Left lung (tissue), 14 donors: ENCODE measurements at places on chromosomes 4 and X. TPM values are rescaled to one million over a fixed set of nuclear protein-coding genes. Genes with fewer than 3 reads are reported as not detected.

- H3K27ac ChIP-seq, result no peak overlapping the region
- no peaks in the 10 kb centered on the region for H3K36me3 ChIP-seq
- H3K4me3 ChIP-seq, result no peak overlapping the region
Measured at GRCh38 chr4:48133669-48134068, 381 bp downstream of the TXK start.

GRCh38 chrX:2484721-2485648, 15.8 kb downstream of the DHRSX start:
- no peaks in the 10 kb centered on the region for H3K27me3 ChIP-seq
- DNase-seq, result peak; percentile 32
- H3K27ac ChIP-seq, result peak overlapping the region; percentile 62
- H3K4me1 ChIP-seq, result no peaks in the 10 kb centered on the region
- H3K4me3 ChIP-seq, result no peak overlapping the region

GRCh38 chr4:177051473-177052060, 258.1 kb upstream of the NEIL3 start:
- H3K36me3 ChIP-seq, result no peaks in the 10 kb centered on the region
- no peak overlapping the region for H3K4me3 ChIP-seq

The PABPC5 gene
- total RNA-seq, result 2.1 TPM

- no peak for DNase-seq
- no peaks in the 10 kb centered on the region for H3K36me3 ChIP-seq
- no peaks in the 10 kb centered on the region for H3K27me3 ChIP-seq
- peaks cover 6% of the 10 kb centered on the region for H3K4me1 ChIP-seq
Measured at GRCh38 chr4:141686879-141687278, 50.5 kb downstream of the IL15 start.

GRCh38 chrX:41621222-41621723, 67.5 kb upstream of the GPR34 start:
- H3K4me3 ChIP-seq, result no peak overlapping the region
- DNase-seq, result no peak
- peaks cover 4% of the 10 kb centered on the region for H3K36me3 ChIP-seq
- H3K27me3 ChIP-seq, result no peaks in the 10 kb centered on the region
- H3K4me1 ChIP-seq, result no peaks in the 10 kb centered on the region

DNA sequence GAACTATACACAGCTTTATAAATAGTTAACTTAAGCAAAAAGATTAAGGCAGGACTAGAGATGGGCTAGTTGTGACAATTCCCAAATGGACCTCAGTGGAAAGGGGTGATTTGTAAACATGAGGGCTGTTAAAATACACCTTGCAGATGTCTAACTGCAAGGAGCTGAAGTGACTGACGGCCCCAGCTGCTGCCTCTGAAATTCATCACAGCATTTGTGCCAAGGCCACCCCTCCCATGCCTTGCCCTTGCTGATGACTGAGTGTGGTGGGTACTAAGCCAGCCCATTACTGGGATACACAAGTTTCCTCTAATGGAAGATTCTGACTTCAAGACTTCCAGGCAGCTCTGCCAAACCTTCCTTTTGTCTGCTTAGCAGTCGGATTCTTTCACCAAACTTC, 23.7 kb upstream of the EGFL6 start:
- no peak overlapping the region for H3K4me3 ChIP-seq
- DNase-seq, result no peak
- H3K27me3 ChIP-seq, result peaks cover 5% of the 10 kb centered on the region
- H3K4me1 ChIP-seq, result no peaks in the 10 kb centered on the region
- no peak overlapping the region for H3K27ac ChIP-seq
- no peaks in the 10 kb centered on the region for H3K36me3 ChIP-seq

The KIAA1210 gene
- 0.06 TPM for total RNA-seq

The MGAT4D gene
- not detected for total RNA-seq

The GATA1 gene
- 0.55 TPM for total RNA-seq

DNA sequence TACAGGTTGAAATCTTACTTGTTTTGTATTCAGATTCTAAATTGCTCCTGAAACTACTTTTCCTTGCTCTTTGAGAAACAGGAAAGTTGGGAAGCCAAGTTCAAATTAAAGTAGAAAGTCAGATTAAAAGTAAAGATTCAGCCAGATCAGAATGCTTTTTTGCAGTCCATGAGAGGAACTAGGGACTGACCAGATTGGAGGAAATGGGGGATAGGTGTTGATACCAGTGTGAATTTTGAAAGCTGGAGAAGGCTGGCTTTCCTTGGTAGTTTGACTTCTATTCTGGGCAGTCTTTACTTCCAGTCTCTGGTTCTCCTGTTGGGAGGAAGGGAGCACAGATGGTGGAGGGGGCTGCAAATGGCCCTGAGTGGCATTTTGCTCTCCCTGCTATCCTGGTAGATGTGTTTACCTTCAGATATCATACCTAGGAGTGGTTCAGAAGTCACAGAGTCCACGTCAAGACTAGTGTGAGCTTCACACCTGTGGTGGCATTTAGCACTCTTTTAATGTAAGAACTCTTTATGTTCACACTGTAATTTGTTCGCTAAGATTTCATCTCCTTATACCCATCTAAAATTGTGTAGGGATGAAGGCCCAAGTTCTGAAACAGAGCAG, 68.8 kb downstream of the FNIP2 start:
- H3K36me3 ChIP-seq, result peaks cover 63% of the 10 kb centered on the region
- no peak overlapping the region for H3K4me3 ChIP-seq
- H3K27me3 ChIP-seq, result no peaks in the 10 kb centered on the region
- H3K27ac ChIP-seq, result no peak overlapping the region

DNA sequence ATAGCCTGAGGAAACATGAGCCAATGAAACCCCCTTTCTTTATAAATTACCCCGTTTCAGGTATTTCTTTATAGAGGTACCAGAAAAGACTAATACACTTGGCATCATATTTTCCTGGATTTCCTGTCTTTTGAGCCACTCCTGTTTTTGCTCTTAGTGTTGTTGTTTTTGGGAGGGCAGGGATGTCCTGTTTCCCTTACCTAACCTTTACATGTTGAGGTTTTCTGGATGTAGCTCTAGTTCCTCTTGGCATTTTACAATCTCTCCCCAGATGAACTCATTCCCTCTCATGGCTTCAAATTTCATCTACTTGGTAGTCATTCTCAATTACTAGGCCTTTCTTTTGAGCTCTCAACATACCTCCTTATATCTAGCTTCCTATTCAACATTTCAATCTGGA, 104.1 kb upstream of the MAB21L2 start:
- H3K4me1 ChIP-seq, result no peaks in the 10 kb centered on the region
- no peak for DNase-seq
- no peak overlapping the region for H3K27ac ChIP-seq
- H3K4me3 ChIP-seq, result no peak overlapping the region

The LAMP2 gene
- 159 TPM for total RNA-seq

The CLGN gene
- 0.55 TPM for total RNA-seq

- DNase-seq, result no peak
- peaks cover 6% of the 10 kb centered on the region for H3K4me1 ChIP-seq
- H3K27ac ChIP-seq, result no peak overlapping the region
- no peaks in the 10 kb centered on the region for H3K36me3 ChIP-seq
Measured at GRCh38 chr4:151415978-151416377, 7.0 kb downstream of the FHIP1A start.

DNA sequence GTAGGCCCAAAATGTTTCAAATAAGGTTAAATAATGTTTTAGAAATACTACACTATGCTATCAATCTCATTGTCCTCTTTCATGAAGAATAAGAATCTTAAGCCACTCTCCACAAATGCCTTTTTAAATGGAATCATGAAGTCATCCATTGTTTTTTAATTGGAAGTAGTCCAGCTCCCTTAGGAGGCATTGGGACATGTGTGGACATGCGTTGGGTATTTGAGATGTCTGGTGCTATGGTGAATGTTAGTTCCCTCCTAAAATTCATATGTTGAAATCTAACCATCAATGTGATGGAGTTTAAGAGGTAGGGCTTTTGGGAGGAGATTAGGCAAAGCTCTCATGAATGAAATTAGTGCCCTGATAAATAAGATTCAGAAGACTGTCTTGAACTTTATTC, 289.0 kb downstream of the C4orf33 start:
- H3K4me3 ChIP-seq, result no peak overlapping the region
- no peaks in the 10 kb centered on the region for H3K36me3 ChIP-seq
- no peak for DNase-seq
- H3K27ac ChIP-seq, result no peak overlapping the region
- H3K27me3 ChIP-seq, result no peaks in the 10 kb centered on the region

DNA sequence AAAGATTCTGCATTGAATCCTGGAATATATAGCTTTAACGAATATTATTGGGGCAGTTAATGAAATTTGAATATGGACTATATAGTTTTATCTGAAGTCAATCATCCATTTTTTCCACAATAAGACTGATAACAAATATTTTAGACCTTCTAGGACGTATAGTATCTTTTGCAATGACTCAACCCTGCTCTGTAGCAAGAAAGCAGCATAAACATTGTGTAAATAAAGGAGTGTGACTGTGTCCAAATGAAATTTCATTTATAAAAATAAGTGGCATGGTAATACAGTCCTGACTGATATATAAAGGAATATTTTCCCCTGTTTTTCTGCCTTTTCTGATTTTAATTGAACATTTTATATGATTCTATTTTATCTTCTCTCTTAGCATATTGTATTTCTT, 947.7 kb upstream of the SLIT2 start:
- H3K4me1 ChIP-seq, result no peaks in the 10 kb centered on the region
- H3K27me3 ChIP-seq, result no peaks in the 10 kb centered on the region
- H3K27ac ChIP-seq, result no peak overlapping the region
- no peak for DNase-seq
- H3K4me3 ChIP-seq, result no peak overlapping the region

DNA sequence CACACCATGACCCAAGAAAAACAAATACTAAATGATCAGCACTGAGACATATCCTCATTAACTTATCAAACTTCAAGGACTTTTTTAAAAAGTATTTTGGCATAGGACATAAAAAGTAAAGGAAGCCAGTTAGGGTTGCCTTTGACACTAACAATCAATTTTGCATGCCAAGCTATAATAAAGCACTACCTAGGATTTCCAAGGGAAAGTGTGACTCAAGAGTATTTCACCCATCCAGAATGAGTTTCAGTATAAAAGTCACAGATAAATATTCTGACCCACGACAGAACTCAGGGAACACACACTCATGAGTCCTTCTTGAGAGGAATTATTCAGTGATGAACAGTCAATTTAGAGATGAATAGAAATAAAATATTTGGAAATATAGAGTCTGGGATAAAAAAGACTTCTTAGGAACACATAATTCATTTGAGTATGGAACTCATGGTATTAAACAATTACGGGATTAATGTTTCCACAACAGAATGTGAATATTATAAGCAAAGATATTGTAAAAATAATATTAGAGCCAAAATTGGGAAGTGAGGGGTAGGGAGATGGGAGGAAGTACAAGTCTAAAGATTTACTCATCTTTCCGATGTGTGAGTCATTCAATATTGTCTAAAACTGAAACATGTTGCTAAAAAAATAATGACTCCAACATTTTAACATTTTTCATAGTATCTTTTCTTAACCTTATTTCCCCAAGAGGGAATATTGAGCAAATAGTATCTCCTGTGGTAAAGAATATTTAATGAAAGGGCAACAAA, 143.5 kb upstream of the LNX1 start:
- H3K27ac ChIP-seq, result no peak overlapping the region
- H3K4me3 ChIP-seq, result no peak overlapping the region
- no peaks in the 10 kb centered on the region for H3K36me3 ChIP-seq
- no peak for DNase-seq
- no peaks in the 10 kb centered on the region for H3K4me1 ChIP-seq

GRCh38 chr4:153409412-153409811, 56.7 kb upstream of the TMEM131L start:
- no peak overlapping the region for H3K27ac ChIP-seq
- DNase-seq, result no peak
- H3K4me3 ChIP-seq, result no peak overlapping the region
- no peaks in the 10 kb centered on the region for H3K27me3 ChIP-seq

DNA sequence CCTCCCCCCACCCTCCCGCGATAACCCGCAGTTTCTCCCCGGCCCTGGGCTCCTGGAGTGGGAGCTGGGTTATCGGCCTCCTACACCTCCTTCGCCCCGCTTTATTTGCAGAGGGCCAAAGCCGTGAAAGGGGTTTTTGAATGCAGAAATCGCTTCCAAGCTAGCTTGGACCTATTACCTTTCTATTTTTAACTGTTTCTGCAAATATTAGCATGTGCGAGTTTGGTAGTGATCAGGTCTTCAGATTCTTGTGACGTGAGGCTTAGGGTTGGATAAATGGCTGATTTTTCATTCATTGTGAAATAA, 1.3 kb downstream of the USP9X start:
- H3K27ac ChIP-seq, result peak overlapping the region; percentile 100
- H3K36me3 ChIP-seq, result no peaks in the 10 kb centered on the region
- DNase-seq, result no peak
- no peaks in the 10 kb centered on the region for H3K27me3 ChIP-seq
- H3K4me3 ChIP-seq, result peak overlapping the region; percentile 78

- H3K4me1 ChIP-seq, result no peaks in the 10 kb centered on the region
- no peak overlapping the region for H3K4me3 ChIP-seq
- no peaks in the 10 kb centered on the region for H3K36me3 ChIP-seq
- DNase-seq, result no peak
Measured at GRCh38 chr4:19317377-19317776, 934.3 kb upstream of the SLIT2 start.

DNA sequence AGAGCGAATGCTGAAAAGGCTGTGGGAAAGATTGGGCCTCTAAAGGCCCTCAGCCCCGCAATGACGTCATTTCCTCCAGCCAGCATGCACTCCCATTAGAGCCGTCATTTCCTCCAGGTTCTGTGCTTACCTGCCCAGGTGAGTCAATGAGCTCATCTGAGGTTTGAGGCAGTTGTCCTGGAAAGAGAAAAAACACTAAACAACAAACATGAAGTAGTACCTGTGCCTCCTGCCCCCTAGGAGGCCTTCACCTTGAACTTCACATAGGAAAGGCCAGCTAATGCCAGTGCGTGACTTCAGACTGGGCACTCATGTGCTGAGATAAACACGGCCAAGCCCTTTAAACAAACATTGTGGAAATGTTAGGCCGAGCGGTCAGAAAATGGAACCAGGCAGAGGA, 55.9 kb downstream of the FHDC1 start:
- no peak overlapping the region for H3K27ac ChIP-seq
- peak; percentile 51 for DNase-seq
- H3K27me3 ChIP-seq, result no peaks in the 10 kb centered on the region
- H3K36me3 ChIP-seq, result no peaks in the 10 kb centered on the region
- no peak overlapping the region for H3K4me3 ChIP-seq

The MAGEA4 gene
- total RNA-seq, result not detected

GRCh38 chr4:11469650-11470437, 41.1 kb upstream of the HS3ST1 start:
- DNase-seq, result no peak
- H3K4me1 ChIP-seq, result no peaks in the 10 kb centered on the region
- no peak overlapping the region for H3K4me3 ChIP-seq
- no peaks in the 10 kb centered on the region for H3K36me3 ChIP-seq
- H3K27me3 ChIP-seq, result no peaks in the 10 kb centered on the region

The GLOD5 gene
- total RNA-seq, result 0.84 TPM

DNA sequence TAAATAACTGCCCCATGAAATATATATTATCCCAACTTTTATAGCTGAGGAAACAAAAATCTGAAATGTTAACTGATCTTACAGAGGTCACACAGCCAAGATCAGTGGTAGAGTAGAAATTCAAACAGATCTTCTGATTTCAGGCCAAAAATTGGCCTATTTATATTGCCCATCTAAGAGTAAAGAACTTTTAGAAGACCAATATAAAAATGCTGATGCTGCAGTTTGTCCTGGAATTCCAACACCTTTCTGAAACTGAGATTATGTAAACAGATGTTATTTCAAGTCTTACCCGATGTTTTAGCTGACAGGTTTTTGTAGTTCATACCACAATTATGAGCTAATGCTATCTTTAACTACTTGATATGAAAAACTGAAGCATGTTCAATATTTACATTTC, 51.1 kb downstream of the SPANXN3 start:
- no peaks in the 10 kb centered on the region for H3K4me1 ChIP-seq
- H3K4me3 ChIP-seq, result no peak overlapping the region

The PCDH7 gene
- total RNA-seq, result 15.5 TPM
